Purkinje cell (primary cell): ENCODE measurements at places on chromosomes 1 and 21. TPM values are rescaled to one million over a fixed set of nuclear protein-coding genes. Genes with fewer than 3 reads are reported as not detected.

The PTPN22 gene
- 0.58 and 2.0 TPM in 2 replicates for polyA plus RNA-seq

The CDA gene
- 0.98 and 7.1 TPM in 2 replicates for polyA plus RNA-seq

The SH2D2A gene
- polyA plus RNA-seq: not detected in 2 replicates

The TEX38 gene
- polyA plus RNA-seq: not detected in 2 replicates

The AMY1B gene
- not detected in 2 replicates for polyA plus RNA-seq

The LCE3D gene
- not detected in 2 replicates for polyA plus RNA-seq

The HS2ST1 gene
- 13.2 and 14.2 TPM in 2 replicates for polyA plus RNA-seq

The S100A16 gene
- polyA plus RNA-seq: 4.3 and 12.6 TPM in 2 replicates

The ZNF670 gene
- polyA plus RNA-seq: 1.9 and 5.2 TPM in 2 replicates

The CAPN9 gene
- 0.09 TPM in 1 of 2 replicates, not detected in the other for polyA plus RNA-seq

The CA6 gene
- not detected in 2 replicates for polyA plus RNA-seq

The SLC30A10 gene
- polyA plus RNA-seq: 1.8 and 2.8 TPM in 2 replicates

The DEPDC1 gene
- not detected in 2 replicates for polyA plus RNA-seq

The FLG gene
- polyA plus RNA-seq: 0.13 TPM in 1 of 2 replicates, not detected in the other

The VANGL1 gene
- polyA plus RNA-seq: 0.30 and 0.52 TPM in 2 replicates

The MRPS21 gene
- 359 and 393 TPM in 2 replicates for polyA plus RNA-seq

The TARS2 gene
- 8.8 and 13.9 TPM in 2 replicates for polyA plus RNA-seq

The SPRR2G gene
- polyA plus RNA-seq: not detected in 2 replicates

The SPRR2E gene
- polyA plus RNA-seq: not detected in 2 replicates

The CLCNKB gene
- polyA plus RNA-seq: not detected in 2 replicates

The PDZK1 gene
- 5.2 and 14.3 TPM in 2 replicates for polyA plus RNA-seq

The VWA5B1 gene
- polyA plus RNA-seq: not detected in 2 replicates

The ELAPOR1 gene
- 2.1 and 6.5 TPM in 2 replicates for polyA plus RNA-seq

The CRYAA gene
- not detected in 2 replicates for polyA plus RNA-seq

The CYP2J2 gene
- polyA plus RNA-seq: 0.52 and 2.2 TPM in 2 replicates

The CD48 gene
- not detected in 2 replicates for polyA plus RNA-seq

The ILDR2 gene
- polyA plus RNA-seq: 10.8 and 14.1 TPM in 2 replicates

The NHLH2 gene
- 7.6 and 8.8 TPM in 2 replicates for polyA plus RNA-seq

The RNU1-4 gene
- not detected in 2 replicates for polyA plus RNA-seq

The CFAP141 gene
- polyA plus RNA-seq: not detected in 2 replicates

The UBASH3A gene
- 0.50 TPM in 1 of 2 replicates, not detected in the other for polyA plus RNA-seq

The LRRC8C gene
- 0.32 and 0.90 TPM in 2 replicates for polyA plus RNA-seq

The SFPQ gene
- 106 and 108 TPM in 2 replicates for polyA plus RNA-seq

The FOXD2 gene
- not detected in 2 replicates for polyA plus RNA-seq

The PADI4 gene
- 1.2 TPM in 1 of 2 replicates, not detected in the other for polyA plus RNA-seq

The CFHR5 gene
- polyA plus RNA-seq: 0.34 TPM in 1 of 2 replicates, not detected in the other

The CTSK gene
- 3.8 and 11.7 TPM in 2 replicates for polyA plus RNA-seq

The FCAMR gene
- not detected in 2 replicates for polyA plus RNA-seq

The OR6K2 gene
- not detected in 2 replicates for polyA plus RNA-seq

The KRTAP21-2 gene
- polyA plus RNA-seq: not detected in 2 replicates

The CELA2A gene
- polyA plus RNA-seq: not detected in 2 replicates

The SLC9C2 gene
- not detected in 2 replicates for polyA plus RNA-seq

The CDCA8 gene
- polyA plus RNA-seq: 0.44 and 2.9 TPM in 2 replicates

The FAM151A gene
- not detected in 2 replicates for polyA plus RNA-seq

The A3GALT2 gene
- not detected in 2 replicates for polyA plus RNA-seq

The PPM1J gene
- polyA plus RNA-seq: 12.6 and 24.7 TPM in 2 replicates

The SYNC gene
- 18.2 and 37.0 TPM in 2 replicates for polyA plus RNA-seq

The HES5 gene
- 0.62 TPM in 1 of 2 replicates, not detected in the other for polyA plus RNA-seq

The PHACTR4 gene
- 6.3 and 8.7 TPM in 2 replicates for polyA plus RNA-seq
